ENCODE measurements at places on chromosomes 3 and 15.

DNA sequence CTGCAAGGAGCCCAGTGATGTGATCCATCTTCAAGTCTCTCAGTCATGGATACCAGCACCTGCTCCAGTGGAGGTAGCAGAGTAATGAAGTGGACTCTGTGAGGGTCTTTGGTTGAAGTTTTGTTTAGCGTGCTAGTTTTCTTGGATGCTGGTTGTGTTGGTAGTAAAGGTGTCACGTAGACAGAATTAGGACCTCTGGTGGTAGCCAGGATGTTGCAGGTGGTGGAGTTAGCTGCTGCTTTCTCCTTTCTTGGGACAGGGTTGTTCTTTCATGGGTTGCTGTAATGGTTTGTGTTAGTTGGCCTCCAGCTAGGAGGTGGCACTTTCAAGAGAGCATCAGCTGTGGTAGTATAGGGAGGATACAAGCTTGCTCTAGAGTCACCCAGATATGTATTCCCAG is 125.2 kb downstream of the ANXA2 start:
- no peak for DNase-seq

DNA sequence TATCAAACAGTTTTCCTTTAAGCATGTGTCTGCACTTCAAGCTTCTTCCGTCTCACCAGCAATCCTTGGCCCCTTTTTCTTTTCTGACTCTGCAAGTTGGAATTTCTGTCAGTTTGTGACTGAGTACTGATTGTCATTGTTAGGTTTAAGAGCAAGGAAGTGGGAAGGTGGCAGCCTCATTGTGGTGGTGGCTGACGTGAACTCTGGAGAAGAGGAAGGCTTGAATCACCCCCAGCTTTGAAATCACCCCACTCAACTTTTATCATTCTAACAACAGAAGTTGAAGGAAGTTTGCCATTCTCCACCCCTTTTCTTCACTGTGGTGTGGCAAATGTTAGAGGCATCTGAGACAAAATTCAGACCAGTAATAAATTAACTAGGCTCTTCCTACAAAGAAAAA is 231.6 kb upstream of the AGTR1 start:
- no peak for DNase-seq

GRCh38 chr3:23741036-23741706 is 64.6 kb upstream of the UBE2E1 start:
- DNase-seq = no peak

DNA sequence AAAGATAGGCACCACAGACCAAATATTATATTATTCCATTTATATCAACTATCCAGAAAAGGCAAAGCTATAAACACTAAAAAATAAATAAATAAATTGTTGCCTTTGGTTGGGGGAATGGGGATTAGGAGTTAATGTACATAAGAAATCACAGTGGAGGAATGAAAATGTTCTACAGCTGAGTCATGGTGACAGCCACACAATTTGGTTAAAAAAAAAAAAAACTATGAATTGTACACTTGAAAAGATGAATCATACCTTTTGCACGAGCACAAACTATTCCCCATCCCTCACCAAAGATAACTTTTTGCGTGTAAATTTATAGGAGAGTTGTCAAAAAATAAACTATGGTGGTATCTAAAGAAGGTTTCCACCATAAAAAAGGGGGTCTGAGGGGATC is 103.2 kb downstream of the TBC1D5 start:
- DNase-seq = no peak

- no peak for DNase-seq
These were observed 651.6 kb downstream of the NTRK3 start for GRCh38 chr15:87604857-87605446.

DNA sequence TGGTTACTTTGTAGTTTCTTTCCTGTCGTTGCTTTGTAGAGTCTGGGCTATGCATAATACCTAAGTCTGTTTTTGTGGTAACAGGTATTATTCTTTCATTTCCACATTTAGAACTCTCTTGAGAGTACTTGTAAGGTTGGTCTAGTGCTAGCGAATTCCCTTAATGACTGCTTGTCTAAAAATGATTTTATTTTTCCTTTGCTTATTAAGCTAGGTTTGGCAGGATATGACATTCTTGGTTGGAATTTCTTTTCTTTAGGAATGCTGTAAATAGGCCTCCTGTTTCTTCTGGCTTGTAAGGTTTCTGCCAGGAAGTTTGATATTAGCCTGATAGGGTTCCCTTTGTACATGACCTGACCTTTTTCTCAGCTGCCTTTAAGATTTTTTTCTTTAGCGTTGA is 70.1 kb upstream of the SGO1 start:
- DNase-seq = no peak

DNA sequence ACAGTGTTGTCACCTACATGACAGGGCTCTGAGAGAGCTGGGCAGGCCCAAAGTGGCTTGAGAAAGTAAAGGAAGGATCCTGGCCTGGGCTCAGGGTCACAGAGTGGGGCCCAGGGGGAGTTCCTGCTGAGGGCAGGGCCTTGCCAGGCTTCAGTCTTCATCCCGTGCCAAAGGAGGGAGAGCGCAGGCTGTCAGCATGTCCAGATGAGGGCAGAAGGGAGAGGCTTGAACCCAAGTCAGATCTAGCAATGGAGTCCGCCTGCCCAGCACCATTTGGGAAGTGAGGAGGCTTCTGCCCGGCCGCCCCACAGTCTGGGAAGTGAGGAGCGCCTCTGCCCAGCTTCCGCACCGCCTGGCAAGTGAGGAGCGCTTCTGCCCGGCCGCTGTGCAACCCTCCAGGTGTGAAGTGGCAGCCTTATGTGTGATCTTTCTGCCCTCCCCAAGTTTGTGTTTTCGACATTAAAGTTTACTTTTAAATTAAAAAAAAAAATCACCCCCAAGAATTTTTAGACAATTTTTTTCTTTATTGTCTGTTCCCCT is 303.6 kb upstream of the PROK2 start:
- no peak for DNase-seq

- no peak for DNase-seq
These were observed 19.7 kb downstream of the FAM107A start for GRCh38 chr3:58557491-58557890.

DNA sequence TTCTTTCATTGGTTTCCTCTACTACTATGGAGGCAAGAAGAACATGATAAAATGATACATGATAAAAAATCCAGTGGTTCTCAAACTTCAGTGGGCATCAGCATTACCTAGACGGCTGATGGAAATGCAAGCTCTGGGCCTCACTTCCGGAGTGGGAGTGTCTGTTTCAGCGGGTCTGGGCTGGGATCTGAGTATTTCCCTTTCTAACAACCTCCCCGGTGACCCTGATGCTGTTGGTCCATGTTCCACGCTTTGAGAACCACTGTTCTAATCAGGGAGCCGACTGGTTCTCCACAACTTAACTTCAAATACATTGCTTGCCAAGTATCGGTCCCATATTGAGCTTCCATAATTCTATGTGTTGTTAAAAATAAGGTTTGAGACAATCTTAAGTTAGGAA is 712.3 kb upstream of the LMCD1 start:
- DNase-seq = no peak

DNA sequence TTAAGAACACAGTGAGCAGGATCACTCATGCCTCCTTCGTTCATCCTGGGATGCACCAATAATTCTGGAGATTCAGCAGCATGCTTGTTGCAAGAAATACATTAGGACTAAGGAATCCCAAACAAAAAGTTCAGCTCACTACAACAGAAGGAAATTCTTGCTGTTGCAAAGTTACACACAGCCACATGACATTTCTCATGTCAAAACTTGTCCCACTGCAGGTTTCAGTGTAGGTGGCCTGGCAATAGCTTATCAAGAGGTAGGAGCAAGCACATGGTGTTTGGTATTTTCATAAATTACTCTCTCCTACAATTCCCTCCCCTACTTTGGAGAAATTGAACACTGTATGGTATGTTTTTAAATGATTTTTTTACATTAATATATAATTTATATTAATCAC is 399.6 kb upstream of the EPHA3 start:
- no peak for DNase-seq

- DNase-seq = no peak
These were observed 19.2 kb downstream of the ANKDD1A start for GRCh38 chr15:64930778-64931371.

GRCh38 chr3:171388527-171388926 is 71.7 kb downstream of the TNIK start:
- no peak for DNase-seq

DNA sequence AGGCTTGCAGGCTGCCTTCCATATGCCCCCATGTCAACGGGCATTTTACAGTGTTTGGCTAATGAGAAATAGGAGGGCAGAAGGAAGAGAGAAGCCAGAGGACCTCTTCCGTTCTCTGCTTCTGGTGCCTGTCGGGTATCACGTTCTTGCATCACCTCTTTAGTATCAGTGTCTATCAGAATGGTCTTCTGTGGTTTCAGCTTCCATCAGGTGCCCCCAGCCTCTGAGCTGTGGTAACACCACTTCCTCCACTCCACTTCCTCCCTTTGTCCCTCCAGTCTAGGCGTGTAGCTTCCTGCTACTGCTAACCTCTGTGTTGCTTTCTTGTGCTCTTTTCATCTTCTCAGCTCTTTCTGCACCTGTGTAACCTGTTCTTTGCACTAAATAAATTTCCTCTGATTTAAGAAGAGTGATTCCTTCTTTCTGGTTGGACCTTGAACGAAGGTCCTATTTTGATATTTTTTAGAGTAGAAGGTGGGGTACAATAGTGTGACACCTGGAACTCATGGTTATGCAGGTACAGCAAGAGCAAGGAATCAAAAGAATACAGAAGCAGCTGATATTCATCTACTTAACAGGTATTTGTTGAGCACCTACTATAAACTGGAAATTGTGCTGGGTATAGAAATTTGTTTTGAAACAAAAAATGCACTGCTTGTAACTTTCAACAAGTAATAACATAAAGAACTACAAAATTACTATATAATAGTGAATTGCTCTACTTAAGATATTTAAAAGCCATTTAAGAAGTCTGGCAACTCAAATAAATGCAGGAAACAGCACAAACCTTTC is 27.4 kb upstream of the FOXB1 start:
- DNase-seq = no peak

DNA sequence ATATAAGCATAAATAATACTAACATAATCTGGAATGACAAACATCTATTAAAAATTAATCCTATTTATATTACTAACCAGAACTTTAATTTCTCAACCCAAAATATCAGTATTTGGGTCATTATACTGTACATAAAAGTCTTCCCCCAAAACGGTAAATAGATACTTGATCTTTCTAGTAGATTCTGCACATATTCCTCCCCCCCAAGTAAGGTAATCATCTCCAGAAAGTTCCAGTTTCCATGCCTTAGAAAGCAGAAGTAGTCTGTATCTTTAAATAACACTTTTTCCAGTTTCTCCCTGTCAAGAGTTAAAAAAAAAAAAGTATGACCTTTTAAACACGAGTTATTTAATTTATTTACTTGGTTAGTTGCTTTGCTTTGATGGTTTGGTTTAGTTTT is 150.7 kb upstream of the MB21D2 start:
- DNase-seq = no peak

GRCh38 chr3:3503411-3503810 is 295.8 kb upstream of the LRRN1 start:
- no peak for DNase-seq

DNA sequence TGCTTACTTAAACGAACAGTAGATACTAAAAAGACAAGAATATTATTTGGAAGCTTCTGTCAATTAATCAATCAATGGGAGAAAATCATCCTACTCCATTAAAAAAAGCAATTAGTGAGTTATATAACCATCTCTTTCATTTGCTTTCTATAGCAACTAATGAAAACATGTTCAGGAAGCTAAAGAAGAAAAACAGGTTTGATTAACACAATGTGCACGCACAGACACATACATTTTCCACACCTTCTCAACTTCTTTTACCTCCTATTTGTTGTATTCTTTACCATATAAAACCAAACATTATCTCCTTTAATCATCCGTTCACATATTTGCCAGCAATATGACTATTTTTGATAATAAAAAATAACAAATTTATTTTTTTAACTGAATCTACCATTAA is 111.3 kb downstream of the GBE1 start:
- no peak for DNase-seq

DNA sequence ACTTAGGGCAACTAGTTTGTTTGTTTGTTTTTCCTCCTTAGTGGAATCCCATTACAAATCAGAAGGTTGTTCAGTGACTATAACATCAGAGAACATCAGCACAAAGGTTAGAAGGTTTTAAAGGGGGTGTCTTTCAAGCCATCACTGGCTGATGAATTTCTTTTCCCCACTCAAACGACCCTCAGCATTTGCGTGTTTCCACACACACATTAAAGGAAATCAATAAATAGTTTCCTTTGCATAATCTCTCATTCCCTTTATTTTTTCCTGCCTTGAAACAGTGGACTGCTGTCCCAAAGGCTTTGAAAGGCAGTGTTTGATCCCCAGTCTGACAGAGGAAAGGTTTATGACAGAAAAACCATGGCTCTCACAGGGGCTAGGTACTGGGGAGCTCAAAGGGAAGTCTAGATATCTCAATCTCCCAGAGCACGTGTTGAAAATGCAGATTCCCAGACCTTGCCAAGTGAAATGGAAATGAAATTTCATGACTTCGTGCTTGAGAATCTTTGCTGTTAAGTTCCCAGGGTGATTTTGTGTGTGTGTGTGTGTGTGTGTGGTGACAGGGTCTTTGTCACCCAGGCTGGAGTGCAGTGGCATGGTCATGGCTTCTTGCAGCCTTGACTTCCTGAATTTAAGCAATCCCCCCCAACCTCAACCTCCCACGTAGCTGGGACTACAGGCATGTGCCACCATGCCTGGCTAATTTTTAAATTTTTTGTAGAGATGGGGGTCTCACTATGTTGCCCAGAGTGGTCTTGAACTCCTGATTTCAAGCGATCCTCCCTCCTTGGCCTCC is 2.2 kb upstream of the INTS14 start:
- no peak for DNase-seq

- DNase-seq = no peak
These were observed 254.8 kb upstream of the EOMES start for GRCh38 chr3:27976933-27977332.

GRCh38 chr15:38440353-38441129 is 13.4 kb upstream of the FAM98B start:
- no peak for DNase-seq

DNA sequence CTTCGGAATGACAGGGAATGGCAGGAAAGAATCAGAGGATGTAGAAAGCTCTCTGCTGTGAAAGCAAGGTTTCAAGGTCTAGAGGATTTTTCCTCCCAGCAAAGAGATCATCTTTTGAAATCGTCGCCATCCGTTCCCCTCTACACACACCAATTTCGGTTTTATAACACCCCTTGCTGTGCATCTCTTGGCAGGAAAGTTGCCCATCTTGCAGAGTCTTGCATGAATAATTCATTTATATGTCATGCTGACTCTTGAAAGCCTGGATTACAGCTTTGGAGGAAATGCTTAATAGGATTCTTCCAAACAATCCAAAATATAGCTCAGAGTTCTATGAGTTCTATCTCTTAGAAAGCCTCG is 262.7 kb downstream of the CHL1 start:
- no peak for DNase-seq

GRCh38 chr15:36940219-36940618 is 160.1 kb downstream of the MEIS2 start:
- no peak for DNase-seq

GRCh38 chr3:69292959-69293574 is 92.8 kb downstream of the FRMD4B start:
- DNase-seq = no peak

Data from thoracic aorta (tissue), 2 donors.